Fibroblast of skin of left quadriceps (primary cell): ENCODE measurements at places on chromosomes 4 and X.

DNA sequence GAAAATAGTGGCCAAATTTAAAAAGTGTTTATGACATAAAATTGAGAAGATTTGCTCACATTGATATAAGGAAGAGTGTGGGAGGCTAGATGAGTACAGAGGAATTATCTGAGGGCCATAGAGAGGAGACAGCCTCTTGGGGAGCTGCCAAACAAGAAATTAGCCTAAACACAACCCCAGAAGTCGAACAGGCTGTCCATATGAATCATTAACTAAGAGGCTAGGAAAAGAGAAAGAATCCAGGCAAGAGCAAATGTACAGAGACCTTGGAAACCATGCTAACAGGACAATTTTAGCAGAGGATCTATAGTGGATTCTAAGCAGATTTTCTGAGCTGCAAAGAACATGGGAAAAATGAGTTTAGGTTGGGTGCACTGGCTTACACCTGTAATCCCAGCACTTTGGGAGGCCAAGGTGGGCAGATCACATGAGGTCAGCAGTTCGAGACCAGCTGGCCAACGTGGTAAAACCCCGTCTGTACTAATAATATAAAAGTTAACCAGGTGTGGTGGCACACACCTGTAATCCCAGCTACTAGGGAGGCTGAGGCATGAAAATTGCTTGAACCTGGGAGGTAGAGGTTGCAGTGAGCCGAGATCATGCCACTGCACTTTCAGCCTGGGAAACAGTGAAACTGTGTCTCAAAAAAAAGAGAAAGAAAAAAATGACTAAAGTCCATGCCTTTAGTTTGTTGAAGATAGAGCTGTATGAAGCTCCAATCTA lies 76.1 kb downstream of the NWD2 start:
- DNase-seq: no peak

DNA sequence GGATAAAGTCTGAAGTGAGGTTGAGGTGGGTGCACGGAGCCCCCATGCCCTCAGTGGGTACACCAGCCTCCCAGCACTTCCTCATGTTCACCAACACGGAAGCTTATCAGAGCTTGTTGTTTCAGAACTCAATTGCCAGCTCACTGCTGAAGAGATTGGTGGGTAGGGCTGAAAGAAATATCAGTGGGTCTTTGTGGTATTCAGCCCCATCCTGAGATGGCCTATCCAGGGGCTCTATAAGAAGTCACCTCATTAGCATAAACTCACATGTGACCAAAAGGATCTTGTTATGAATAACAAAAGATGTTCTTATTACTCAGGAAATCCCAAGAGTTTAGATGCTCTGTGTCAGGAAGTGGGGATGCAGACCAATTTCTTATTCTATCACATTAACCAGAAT lies 177.3 kb downstream of the ARHGAP10 start:
- DNase-seq: no peak

- DNase-seq: peak; percentile 46
Measured at GRCh38 chrX:12292996-12293765, 154.9 kb downstream of the FRMPD4 start.

DNA sequence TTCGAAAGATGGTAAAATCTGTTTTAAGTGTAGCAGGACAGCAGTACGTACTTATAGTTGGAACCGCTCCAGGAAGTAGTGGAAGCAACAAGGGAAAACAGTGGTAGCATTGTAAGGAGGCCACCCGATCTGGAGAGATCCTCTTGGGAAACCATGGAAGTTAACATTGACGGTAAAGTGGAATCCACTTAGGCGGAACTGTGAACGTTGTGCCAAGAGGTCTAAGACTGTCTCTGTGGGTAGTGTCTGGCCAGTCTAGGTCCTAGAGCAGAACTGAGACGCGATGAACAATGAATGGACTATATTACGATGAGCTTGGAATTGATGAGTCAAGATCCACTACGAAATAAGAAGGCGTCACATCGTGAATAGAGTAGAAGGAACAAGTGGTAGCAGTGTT lies 124.0 kb downstream of the TENM3 start:
- DNase-seq: no peak

DNA sequence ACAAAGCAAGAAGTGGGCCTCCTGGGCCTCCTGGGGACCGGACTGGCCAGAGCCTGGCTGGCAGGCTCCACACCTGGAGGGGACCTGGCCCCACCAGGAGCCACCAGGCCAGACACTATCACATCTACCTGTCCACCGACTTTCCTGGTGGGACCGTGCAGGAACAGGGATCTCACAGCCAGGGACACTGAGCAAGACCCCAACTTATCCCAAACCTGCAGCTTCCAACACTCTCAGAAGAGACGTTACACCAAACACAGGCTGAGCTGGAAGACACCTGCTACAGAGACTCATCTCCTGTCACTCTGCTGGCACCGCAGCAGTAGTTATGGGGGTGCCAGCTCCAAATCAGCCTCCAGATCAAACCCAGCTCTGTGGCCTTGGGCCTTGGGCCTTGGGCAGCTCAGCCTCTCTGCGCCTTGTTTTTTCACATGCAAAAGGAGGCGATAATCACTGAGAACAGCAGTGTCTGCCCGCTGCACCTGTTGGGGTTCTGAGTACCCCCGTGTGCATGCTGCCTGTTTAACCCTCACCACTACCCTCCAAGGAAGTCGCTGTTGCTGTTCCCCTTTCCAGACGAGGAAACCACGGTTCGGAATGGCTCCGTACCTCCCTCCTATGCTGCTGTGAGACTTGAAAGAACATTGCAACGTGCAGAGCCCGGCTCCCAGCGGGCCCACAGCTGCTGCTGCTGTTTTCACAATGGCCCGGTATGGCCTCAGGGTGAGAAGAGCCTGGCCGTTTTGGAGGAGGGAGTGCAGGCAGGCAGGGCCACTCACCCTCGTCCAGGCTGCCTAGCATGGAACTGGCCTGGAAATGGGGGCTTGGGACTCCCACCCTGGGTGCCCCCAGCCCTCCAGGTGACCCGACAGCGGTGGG lies 69.6 kb downstream of the ADRA2C start:
- no peak for DNase-seq

GRCh38 chr4:161252520-161253141 lies 911.2 kb downstream of the FSTL5 start:
- no peak for DNase-seq
